ENCODE measurements at places on chromosomes 13 and 19. TPM values are rescaled to one million over a fixed set of nuclear protein-coding genes. Genes with fewer than 3 reads are reported as not detected.

FUT1 gene
- 0.58 TPM for total RNA-seq

SMIM44 gene
- not detected for total RNA-seq

EMP3 gene
- total RNA-seq, result 165 TPM

FCER2 gene
- not detected for total RNA-seq

FOXO1 gene
- total RNA-seq, result 2.5 TPM

BRCA2 gene
- total RNA-seq, result 11.5 TPM

SIGLEC12 gene
- total RNA-seq, result not detected

LCP1 gene
- total RNA-seq, result 1.4 TPM

PPAN gene
- total RNA-seq, result 36.1 TPM

C19orf25 gene
- 23.7 TPM for total RNA-seq

ZNF229 gene
- total RNA-seq, result 8.6 TPM

ELOF1 gene
- 45.4 TPM for total RNA-seq

KIR3DL2 gene
- total RNA-seq, result not detected

S1PR4 gene
- not detected for total RNA-seq

ZNF302 gene
- total RNA-seq, result 14.9 TPM

PRSS57 gene
- not detected for total RNA-seq

FUT6 gene
- total RNA-seq, result not detected

SPACA4 gene
- total RNA-seq, result not detected

CYP2A7 gene
- not detected for total RNA-seq

ZIC5 gene
- total RNA-seq, result not detected

ZNF415 gene
- 5.8 TPM for total RNA-seq

NLRP11 gene
- under 0.01 TPM for total RNA-seq

PTGIR gene
- total RNA-seq, result 16.3 TPM

KLK3 gene
- total RNA-seq, result not detected

CFAP97D2 gene
- total RNA-seq, result not detected

Data from regular cardiac myocyte (primary cell).